ENCODE measurements at places on chromosomes 5 and 9. TPM values are rescaled to one million over a fixed set of nuclear protein-coding genes. Genes with fewer than 3 reads are reported as not detected.

MARCHF11 gene
- not detected for total RNA-seq

HAVCR2 gene
- total RNA-seq: 0.88 TPM

DPYSL3 gene
- 151 TPM for total RNA-seq

ANKRD20A1 gene
- total RNA-seq: not detected

ANGPTL2 gene
- 10.1 TPM for total RNA-seq

PDLIM4 gene
- total RNA-seq: 141 TPM

PKN3 gene
- 3.0 TPM for total RNA-seq

EIF4EBP3 gene
- total RNA-seq: 2.1 TPM

IFNA2 gene
- total RNA-seq: not detected

PIP5KL1 gene
- 3.7 TPM for total RNA-seq

RORB gene
- total RNA-seq: 3.1 TPM

CCL21 gene
- total RNA-seq: not detected

DNAJC21 gene
- 21.5 TPM for total RNA-seq

FOXD4L6 gene
- 1.4 TPM for total RNA-seq

TEX53 gene
- total RNA-seq: not detected

CATSPER3 gene
- total RNA-seq: not detected

ZCCHC9 gene
- 18.6 TPM for total RNA-seq

RPS23 gene
- total RNA-seq: 4,424 TPM

LCN12 gene
- total RNA-seq: not detected

CCL28 gene
- 0.65 TPM for total RNA-seq

LECT2 gene
- not detected for total RNA-seq

SPINK4 gene
- total RNA-seq: not detected

PCDHGB7 gene
- total RNA-seq: 23.6 TPM

ACSL6 gene
- not detected for total RNA-seq

AOPEP gene
- 11.1 TPM for total RNA-seq

EPB41L4A gene
- total RNA-seq: 1.6 TPM

LVRN gene
- total RNA-seq: not detected

SNX18 gene
- total RNA-seq: 42.9 TPM

GALNT12 gene
- total RNA-seq: 3.8 TPM

ELP1 gene
- 20.3 TPM for total RNA-seq

PCDHGA4 gene
- total RNA-seq: 6.0 TPM

PIP5K1B gene
- total RNA-seq: not detected

IL3 gene
- not detected for total RNA-seq

FBXW11 gene
- 54.5 TPM for total RNA-seq

CDO1 gene
- 7.1 TPM for total RNA-seq

SHOC1 gene
- total RNA-seq: not detected

LPAR1 gene
- total RNA-seq: 116 TPM

ISL1 gene
- total RNA-seq: not detected
